ENCODE measurements at places on chromosomes 7 and 10.

DNA sequence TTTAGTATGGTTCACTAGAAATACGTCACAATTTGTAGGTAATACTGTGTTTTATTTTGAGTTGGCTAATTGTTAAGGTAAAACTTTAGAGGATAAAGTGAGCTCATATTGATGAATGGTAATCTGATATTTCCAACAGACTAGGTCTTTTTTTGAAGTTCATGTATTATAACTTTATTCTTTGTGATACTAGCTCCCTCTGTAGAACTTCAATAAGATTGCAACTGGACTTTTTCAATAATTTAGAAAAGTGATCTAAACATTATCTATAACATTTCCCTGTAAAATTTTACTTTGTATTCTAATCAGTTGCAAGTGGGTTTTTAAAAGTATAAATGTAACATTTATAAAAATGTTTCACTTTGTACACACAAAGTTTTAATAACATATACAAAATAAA is 83.5 kb downstream of the ADK start:
- no peak for DNase-seq

DNA sequence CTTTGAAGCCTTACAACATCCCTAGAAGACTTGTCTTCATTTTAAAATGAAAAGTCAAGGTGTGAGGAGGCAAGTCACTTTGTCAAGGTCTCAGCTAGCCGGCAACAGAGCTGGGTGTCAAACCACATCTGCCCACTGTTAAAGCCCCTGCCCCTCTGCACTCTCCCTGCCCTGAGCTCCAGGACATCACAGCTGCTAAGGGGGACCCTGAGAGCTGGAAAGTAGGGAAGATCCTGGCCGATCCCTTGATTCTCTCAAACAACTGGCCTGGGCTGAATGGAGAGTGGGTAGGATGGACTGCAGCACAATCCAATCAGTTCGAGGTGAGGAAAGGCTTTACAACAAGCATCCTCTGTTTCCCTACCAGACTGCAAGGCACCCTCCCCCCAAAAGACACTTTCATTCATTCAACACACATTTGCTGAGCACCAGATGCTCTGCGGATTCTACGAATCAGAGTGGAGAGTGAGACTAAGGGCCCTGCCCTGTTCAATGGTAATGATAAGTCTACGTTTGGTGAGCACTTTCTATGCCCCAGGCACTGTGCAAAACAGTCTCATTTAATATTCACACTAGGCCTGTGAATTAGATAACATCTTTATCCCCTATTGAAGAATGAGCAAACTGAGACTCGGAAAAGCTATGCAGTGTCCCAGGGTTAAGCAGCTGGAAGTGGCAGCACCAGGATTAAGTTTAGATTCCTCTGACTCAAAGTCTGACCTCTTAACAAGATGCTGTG is 148.1 kb downstream of the HERPUD2 start:
- no peak for DNase-seq

GRCh38 chr10:48792687-48793096 is 108.0 kb downstream of the WDFY4 start:
- no peak for DNase-seq

- DNase-seq = no peak
These were observed 13.4 kb downstream of the ARPC1B start for GRCh38 chr7:99387912-99388311.

- no peak for DNase-seq
These were observed 80.7 kb upstream of the TMEM248 start for GRCh38 chr7:66840316-66840715.

DNA sequence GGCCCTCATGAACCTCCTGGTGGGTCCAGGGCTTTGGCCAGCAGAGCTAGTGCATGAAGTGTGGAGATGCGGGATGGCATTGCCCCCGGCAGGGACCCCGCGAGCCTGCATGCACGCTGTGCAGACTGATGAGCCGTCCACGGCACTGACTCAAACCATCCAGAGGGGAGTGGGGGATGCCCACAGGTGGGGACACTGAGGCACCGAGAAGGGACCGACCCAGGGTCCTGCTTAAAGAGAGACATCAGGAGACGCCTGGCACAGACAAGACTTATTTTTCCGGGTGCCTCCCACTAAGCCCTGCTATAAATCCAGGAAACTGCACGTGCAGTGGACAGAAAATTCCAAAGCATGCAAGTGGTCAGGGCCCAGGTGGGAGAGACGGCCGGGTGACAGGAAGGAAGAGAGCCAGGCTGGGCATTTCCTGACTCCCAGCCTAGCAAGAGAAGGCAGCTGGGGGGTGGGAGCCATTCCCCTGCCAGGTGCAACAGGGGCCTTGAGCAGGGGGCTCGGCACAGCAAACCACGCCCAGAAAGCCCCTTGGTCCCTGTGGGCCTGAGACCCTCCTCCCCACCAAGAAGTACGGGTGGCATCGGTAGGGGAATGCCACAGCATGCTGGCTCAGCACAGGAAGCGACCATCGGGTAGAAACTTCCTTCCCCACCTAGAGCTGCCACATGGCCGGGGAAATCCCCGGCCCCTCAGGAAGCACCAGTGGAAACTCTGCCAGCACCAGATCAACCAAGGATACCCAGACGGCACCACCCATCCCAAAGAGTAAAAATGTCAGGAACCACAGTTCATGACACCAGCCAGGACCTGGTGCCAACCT is 91.5 kb downstream of the FOXL3 start:
- DNase-seq = no peak

All from stimulated activated CD4-positive, alpha-beta T cell treated with anti-CD3 and anti-CD28 coated beads, Interleukin-1b, Interleukin-23, amount 100 ng/mL, for 24 hours (primary cell).